Skin of body (tissue), 3 donors: ENCODE measurements at places on chromosomes 7 and 10.

DNA sequence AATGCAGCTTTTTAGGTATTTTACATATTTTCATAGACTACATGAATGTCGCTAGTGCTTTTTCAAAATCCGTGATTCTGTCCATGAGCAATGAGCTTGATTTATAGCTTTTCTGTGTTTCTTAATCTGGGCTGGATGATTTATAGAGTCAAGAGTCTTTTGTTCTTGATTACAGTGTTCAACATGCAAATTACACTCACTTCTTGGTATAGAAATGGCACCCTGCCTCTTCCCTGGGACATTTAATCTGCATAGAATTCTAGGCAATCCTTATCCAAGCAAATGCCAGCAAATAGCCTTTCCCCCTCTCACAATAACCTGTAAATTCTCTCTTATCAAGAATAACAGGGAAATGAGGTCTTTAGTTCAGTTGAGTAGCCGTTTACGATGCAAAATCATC, 246.2 kb upstream of the SEMA3C start:
- DNase-seq, result no peak

DNA sequence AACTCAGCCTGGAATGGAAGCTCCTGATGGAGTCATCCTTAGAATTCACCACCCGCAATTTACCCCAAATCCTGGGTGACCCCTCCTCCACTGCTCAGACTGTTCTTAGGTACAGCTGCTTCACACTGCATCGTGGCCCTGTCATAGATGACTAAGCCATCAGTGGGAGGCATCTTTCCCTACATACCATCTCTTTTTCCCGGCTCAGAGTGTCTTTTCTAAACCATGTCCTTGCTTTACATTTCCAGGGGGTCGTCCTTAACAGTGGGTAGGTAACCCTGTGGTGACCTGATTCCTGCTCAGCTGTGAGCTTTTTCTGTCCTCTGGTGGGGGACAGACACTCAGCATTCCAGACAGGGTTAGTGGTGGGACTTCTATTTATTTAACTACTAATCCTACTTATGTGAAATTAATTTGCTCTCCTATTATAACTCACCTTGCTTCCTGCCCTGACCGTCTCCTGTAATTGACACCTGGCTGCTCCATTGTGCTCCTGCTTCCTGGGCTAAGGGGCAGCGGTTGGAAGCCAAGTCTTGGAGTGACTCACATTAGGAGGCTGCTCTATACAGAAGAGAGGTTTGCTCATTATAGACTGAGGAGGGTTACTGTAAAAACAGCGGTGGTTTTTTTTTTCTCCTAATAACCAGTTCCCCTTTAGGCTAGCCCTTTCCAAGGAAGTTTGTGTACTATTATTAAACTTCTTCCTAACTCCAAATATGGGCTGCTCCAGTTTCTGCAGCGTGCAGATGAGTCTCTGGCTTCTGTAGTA, 40.6 kb downstream of the PYROXD2 start:
- DNase-seq, result no peak

DNA sequence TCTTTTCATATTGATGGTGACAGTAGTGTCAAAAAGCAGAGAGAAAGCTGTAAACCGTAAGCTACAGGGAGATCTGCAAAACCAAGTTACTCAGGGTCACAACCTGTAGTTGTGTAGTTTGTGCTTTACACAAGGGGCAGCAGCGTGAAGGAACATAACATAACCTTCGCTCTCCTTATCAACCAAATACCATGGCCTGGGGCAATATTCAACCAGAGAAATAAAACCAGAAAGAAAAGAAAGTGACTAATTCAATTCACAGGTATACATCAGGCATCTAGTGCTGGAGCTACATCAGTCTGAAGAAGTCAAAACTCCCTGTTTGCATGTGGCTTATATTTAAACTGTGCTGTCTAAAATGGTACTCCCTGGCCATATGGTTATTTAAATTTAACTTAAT, 224.3 kb downstream of the TWIST1 start:
- no peak for DNase-seq

DNA sequence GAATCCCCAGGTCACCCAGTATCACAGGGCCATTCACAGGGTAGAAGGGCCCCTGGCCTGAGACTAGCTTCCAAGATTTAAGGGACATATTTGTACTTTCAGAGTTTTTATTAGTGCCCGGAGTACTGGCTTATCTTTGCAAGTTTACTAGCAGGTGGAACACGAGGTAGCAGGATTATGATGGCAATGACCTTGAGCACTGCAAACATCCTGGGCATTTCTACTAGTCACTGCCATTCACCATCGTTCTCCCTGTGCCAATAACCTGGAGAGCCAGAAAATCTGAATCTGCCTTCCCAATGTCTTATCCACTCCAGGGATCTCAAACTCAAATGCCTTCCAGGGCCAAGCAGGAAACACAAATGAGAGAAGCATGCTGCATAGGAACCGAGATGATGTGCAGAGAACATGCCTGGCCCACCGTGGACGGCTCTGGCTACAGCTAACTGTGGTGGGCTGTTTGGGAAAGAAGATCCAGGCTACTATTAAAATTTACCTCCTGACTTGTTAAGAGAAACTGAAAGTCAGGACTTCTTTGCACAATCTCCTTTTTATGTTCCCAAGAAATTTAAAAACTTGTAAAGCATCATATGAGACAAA, 16.7 kb downstream of the FAM53B start:
- DNase-seq, result no peak

DNA sequence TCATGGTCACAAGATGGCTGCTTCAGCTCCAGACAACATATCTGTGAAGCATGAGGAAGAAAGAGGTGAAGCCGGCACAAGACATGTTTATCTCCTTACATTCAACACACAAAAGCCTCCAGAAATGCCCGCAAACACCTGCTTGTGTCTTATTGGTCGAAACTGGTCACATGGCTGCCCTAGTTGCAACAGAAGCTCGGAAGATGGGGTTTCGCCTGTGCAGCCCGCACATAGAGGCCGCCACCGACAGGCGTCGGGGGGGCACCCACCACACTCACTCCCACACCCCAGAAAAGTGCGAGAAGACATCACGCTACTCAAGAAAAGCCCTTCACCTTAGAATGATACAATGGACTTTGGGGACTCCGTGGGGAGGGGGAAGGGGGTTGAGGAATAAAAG, 63.0 kb upstream of the MGMT start:
- no peak for DNase-seq

GRCh38 chr7:93150200-93150835, 2.1 kb upstream of the SAMD9L start:
- DNase-seq, result no peak

- no peak for DNase-seq
These were observed 182.6 kb downstream of the DNAJC1 start for GRCh38 chr10:21820952-21821351.

- DNase-seq, result no peak
These were observed 73.2 kb upstream of the TPK1 start for GRCh38 chr7:144908943-144909556.

DNA sequence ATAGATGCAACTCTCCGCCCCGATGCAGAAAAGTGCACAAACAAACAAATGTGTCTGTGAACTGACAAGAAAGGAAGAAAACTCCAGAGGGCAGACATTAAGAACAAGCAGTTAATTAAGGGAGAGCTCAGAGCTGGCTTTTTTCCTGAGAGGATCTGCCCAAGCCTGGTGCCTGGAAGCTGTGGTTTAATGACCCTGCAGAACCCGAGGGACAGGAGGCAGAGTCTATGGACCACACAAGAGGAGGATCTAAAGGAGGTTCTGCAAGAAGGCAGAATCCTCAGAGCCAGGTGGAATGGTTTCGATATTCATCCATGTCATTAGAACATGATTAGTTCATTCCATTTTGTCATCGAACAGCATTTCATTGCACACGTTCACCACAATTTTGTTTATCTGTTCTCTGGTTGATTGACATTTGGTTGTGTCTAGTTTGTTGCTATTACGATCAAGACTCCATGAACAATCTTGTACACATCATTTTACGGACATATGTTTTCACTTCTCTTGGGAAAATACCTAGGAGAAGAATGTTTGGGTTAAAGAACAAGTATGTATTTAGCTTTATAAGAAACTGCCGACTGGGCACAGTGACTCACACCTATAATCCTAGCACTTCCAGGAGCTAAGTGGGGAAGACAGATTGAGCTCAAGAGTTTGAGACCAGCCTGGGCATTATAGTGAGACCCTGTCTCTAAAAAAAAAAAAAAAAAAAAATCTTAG, 560.2 kb downstream of the CALN1 start:
- DNase-seq, result no peak

- DNase-seq, result no peak
These were observed 238.9 kb upstream of the CTBP2 start for GRCh38 chr10:125399289-125399688.

DNA sequence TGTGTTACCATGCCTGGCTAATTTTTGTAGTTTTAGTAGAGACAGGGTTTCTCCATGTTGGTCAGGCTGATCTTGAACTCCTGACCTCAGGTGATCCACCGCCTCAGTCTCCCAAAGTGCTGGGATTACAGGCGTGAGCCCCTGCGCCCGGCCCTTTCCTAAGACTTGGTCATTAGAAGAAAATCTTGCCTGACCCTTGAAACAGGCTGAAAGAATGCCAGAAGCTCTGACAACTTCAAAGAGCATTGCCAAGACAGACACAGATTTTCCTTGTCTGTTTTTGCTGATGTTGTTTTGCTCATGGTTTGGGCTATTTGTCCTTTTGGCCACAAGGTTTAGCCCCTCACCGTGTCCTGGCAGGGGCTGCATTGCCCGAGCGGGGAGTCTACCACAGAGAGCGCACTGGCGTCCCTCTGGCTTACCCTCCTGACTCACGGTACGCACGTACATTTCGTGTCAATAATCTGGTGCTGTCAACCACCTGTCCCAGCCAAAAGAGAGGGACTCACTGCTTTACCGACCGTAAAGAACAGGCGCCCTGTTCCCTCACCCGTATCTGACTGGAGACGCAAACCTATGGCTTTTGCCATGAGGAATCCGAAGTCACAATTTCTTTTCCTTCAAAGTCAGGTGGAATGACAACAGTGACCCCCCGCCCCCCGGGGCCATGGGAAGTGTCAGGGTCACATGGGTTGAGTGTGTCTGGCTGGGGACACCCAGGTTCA, 10.1 kb upstream of the INPP5A start:
- no peak for DNase-seq

DNA sequence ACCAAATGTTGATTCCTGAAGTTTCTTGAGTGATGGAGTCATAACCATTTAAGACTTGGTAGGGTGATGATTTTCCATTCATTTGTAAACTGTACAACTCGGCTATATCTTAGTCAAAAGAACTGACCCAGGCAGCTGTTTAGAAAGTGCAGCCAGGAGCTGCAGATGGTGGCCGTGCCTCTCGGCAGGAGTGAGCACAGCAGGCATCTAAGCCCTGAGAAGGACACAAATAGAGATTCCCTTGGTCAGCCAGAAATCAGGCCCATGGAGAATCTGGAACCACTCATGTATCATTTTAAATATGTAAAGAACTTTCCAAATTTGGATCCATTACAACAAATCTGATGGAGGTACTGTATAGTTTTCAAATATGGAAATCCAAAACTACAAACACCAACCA, 177.0 kb upstream of the AKR1E2 start:
- DNase-seq, result peak; percentile 15

DNA sequence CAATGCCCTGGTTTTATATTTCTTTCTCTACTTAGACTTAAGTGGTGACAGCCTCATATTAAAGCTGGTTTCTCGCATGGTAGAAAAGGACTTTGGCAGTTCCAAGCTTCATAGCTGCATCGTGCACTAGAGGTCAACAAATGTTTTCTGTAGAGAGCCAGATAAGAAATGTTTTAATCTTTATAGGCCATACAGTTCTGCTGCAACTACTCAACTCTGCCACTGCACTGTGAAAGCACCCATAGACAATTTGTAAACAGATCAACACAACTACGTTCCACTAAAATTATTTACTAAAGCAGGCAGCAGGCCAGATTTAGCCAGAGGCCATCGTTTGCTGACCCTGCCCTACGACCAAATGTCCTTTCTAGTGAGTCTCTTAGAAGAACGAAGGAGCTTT, 36.7 kb downstream of the CSGALNACT2 start:
- no peak for DNase-seq

GRCh38 chr7:77330169-77330882, 85.8 kb downstream of the GSAP start:
- no peak for DNase-seq
